ENCODE measurements at places on chromosomes 4 and X. TPM values are rescaled to one million over a fixed set of nuclear protein-coding genes. Genes with fewer than 3 reads are reported as not detected.

MND1 gene
- total RNA-seq, result 6.3 TPM

CCSER1 gene
- total RNA-seq, result 1.4 TPM

KDM5C gene
- 97.5 TPM for total RNA-seq

HTRA3 gene
- total RNA-seq, result 0.84 TPM

SSX3 gene
- total RNA-seq, result not detected

SCML1 gene
- total RNA-seq, result 5.8 TPM

GAGE12H gene
- total RNA-seq, result not detected

PPM1K gene
- 3.2 TPM for total RNA-seq

NAT8L gene
- total RNA-seq, result not detected

TNMD gene
- not detected for total RNA-seq

ADH1A gene
- not detected for total RNA-seq

WDR44 gene
- 13.1 TPM for total RNA-seq

PABPC5 gene
- 0.07 TPM for total RNA-seq

TRIM75 gene
- total RNA-seq, result not detected
